Activated B cell treated with CpG ODN at 0.5 μM for 24 hours (primary cell): ENCODE measurements at places on chromosomes 5 and 9. TPM values are rescaled to one million over a fixed set of nuclear protein-coding genes. Genes with fewer than 3 reads are reported as not detected.

GRIN1 gene
- 0.22 TPM in 1 of 2 replicates, not detected in the other for total RNA-seq

RFESD gene
- total RNA-seq = 1.8 and 2.4 TPM in 2 replicates

GRCh38 chr5:42715785-42716184, 40.8 kb upstream of the CCDC152 start:
- H3K4me1 ChIP-seq = peaks cover 6% of the 10 kb centered on the region
- DNase-seq = no peak
- peaks cover 4% of the 10 kb centered on the region for H3K27me3 ChIP-seq
- H3K4me3 ChIP-seq = no peak overlapping the region
- no peak overlapping the region for H3K27ac ChIP-seq

RLN1 gene
- total RNA-seq = 1.2 and 1.9 TPM in 2 replicates

GRCh38 chr5:35785601-35786085, 71.0 kb upstream of the IL7R start:
- H3K4me1 ChIP-seq = no peaks in the 10 kb centered on the region
- no peak overlapping the region for H3K4me3 ChIP-seq
- H3K27me3 ChIP-seq = no peaks in the 10 kb centered on the region
- H3K36me3 ChIP-seq = no peaks in the 10 kb centered on the region
- H3K27ac ChIP-seq = no peak overlapping the region
- DNase-seq = no peak

DNA sequence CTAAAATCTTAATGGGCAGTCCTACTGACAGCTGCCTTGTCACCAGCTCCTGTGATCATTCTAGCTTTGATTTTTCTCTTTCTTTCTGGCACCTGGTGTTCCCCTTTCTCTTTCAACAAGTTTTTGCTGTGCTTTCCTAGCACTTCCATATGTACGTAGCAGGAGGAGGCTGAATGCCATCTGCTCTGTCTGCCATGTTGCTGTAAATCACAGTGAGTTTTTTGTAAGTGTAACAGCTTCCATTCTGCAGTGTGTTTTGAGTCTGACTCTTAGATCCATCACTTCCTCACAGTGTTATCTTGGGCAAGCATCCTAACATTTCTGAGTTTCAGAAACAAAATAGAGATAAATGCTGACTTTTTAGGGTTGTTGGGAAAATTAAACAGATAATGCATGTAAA, 247.9 kb downstream of the DOCK8 start:
- H3K27me3 ChIP-seq = no peaks in the 10 kb centered on the region
- H3K4me1 ChIP-seq = no peaks in the 10 kb centered on the region
- H3K4me3 ChIP-seq = no peak overlapping the region

CCDC127 gene
- total RNA-seq = 5.7 and 6.4 TPM in 2 replicates

DNA sequence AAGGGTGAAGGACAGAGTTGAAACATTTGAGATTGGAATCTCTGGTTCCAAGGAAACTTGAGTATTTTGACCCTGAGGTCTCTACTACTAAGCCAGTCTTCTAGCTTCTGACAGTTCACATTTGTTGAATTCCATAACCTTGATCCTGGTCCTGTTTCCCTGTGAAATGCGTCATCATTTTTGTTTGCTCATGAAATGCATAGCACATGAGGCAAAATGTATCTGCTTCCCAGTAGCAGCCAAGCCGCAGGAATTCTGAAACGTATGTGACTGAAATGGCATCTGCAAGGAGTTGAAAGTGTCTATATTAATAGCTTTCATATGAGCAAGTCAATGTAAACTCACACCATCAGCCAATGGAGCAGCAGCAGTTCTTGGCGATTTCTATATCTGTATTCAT, 307.9 kb downstream of the CSNK1G3 start:
- H3K4me3 ChIP-seq = no peak overlapping the region
- no peak for DNase-seq
- H3K4me1 ChIP-seq = peaks cover 3% of the 10 kb centered on the region
- no peak overlapping the region for H3K27ac ChIP-seq
- H3K27me3 ChIP-seq = peaks cover 2% of the 10 kb centered on the region
- H3K36me3 ChIP-seq = no peaks in the 10 kb centered on the region
